ENCODE measurements at places on chromosomes 7 and 10.

- no peak for DNase-seq
Observed at GRCh38 chr7:142632271-142633134, 116.8 kb upstream of the PRSS1 start.

GRCh38 chr7:51471981-51472296, 155.3 kb upstream of the COBL start:
- DNase-seq, result no peak

- no peak for DNase-seq
Observed at GRCh38 chr10:128499956-128500355, 373.7 kb upstream of the MKI67 start.

DNA sequence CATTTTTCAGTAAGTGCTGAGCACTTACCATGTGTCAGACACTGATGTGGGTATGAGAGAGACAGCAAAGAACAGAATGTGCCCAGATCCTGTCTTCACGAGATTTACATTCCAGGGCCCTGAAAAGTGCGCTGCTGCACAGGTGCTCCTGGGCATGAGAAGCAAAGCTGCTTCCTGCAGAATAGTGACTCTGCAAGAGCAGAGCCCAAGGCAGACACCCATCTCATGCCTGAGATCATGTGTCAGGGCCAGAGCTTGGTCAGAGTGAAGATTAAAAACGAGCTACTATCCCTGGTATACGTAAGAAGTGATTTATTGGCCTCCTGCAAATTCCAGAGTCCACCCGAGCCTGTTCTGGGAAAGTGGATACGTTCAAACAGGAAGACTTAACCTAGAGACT, 824.4 kb downstream of the GRID1 start:
- no peak for DNase-seq

GRCh38 chr7:11831736-11832495, at the start of gene THSD7A:
THSD7A (minus strand) TSS chr7:11832198; CDS start chr7:11831946, 252 bp downstream.
- no peak for DNase-seq

DNA sequence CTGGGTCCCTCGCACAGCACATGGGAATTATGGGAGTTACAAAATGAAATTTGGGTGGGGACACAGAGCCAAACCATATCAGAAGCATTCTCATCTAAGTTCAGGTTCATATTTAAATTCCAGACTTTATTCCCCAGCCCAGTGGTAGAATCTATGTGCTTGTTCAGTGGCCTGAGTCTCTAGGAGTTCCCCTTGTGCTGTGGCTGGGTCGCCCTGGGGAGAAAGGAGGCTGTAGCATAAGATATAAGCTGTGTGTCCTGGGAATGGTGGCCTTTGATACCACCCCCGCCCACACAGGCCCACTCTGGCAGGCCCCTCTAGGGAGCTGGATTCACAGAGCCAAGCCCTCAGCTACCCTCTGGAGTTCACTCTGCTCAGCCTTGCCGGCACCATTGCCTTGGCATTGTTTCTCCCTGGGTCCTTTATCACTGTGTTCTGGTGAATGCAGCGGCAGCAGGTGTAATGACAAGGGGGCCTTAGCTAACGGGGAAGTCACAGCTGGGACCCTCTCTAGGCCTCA, 64.2 kb downstream of the MINDY4 start:
- no peak for DNase-seq

DNA sequence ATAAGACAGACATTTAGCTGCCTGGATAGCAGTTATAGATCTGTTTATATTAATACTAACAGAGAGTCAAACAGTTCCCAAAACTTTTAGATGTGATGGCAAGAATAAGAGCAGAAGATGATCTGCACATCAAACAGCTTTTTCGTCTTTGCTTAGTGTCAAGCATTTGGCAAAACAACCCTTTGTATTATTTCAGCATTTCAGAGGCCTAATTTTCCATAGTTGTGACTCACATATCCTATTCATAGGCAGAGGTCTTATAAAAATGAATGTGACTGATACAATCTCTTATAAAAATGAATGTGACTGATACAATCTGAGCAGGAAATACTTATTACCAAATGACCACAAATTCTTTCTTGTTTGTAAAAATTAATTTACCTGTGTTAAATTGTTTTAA, 71.2 kb downstream of the LRRTM3 start:
- no peak for DNase-seq

Data from BJ (cell line).